ENCODE measurements at places on chromosomes 11 and 22.

DNA sequence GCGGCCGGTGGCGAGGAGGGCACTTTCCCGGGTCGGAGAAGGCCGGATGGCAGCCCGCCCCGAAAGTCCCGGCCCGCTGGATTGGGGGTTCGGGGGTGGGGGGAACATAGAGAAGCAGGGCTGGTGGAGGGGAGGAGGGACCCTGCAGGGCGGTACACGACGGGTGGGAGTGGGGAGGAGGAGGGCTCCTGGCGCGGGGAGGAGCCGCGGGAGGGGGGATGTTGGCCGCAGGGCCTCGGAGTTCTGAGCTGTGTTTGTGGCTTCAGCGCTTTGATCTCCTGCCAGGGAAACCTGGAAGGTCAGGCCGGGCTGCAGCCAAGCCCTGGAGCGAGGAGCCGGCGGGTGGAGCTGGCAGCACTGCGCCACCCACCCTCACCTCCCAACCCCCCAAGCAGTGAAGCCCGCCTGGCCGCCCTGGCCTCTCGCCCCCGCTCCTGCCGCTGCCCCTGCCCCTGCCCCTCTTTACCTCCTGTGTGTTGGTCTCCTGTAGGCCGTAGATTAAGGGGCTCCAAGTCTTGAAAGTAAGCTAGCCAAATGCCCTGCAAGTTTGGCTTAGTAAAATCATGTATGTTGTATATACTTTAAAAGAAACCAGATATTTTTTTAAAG, 30.9 kb downstream of the C22orf31 start:
- no peak for DNase-seq

GRCh38 chr11:103729617-103730016, 306.8 kb upstream of the DDI1 start:
- DNase-seq: no peak

- no peak for DNase-seq
Observed at GRCh38 chr11:134544095-134544815, 132.2 kb upstream of the B3GAT1 start.

- no peak for DNase-seq
Observed at GRCh38 chr22:37457093-37457893, 28.9 kb downstream of the MFNG start.

DNA sequence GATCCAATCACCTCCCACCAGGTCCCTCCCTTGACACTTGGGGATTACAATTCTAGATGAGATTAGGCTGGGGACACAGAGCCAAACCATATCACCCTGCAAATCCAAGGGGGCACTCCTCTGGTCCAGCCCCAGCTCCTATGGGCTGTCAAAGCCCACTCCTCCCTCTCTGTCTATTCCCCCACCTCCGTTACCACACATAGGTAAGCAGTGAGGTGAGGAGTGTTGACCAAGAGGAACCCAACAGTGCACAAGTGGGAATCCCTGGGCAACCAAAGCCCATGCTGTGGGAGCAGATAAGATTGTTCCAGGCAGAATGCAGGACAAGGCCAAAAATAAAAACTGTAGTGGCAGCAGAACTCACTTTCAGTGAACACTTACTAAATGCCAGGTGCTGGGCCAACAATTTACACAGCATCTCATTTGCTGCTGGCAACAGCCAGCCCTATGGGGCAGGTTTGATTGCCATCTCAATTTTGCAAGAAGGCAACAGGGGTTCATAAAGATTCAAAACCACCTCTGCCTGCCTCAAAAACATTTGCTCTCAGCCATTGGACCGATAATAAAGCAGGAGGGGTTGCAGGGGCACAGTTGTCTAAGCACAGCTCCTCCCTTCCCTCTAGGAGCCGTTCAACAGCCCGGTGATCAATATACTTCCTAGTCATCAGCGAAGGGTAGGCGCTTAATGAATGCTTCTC, 8.9 kb downstream of the SDF2L1 start:
- no peak for DNase-seq

DNA sequence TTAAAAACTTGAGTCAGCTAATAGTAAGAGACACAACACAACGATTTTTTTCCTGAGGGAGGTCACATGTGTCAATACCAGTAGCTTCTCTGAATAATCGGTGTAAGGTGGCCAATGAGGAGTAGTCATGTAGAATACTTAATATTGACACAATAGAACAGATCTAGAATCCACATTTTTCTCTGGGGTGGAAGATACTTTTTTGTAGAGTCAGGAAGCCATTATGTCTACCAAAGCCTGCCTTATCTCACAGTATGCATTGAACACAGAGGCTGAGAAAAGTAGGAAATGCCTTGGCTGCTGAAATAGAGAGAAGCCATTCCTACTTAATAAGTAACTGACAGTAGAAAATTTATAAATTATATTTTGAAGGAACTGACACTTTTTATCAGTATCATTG, 725.0 kb downstream of the METTL15 start:
- no peak for DNase-seq

- no peak for DNase-seq
Observed at GRCh38 chr11:114384487-114384886, 15.8 kb downstream of the C11orf71 start.

DNA sequence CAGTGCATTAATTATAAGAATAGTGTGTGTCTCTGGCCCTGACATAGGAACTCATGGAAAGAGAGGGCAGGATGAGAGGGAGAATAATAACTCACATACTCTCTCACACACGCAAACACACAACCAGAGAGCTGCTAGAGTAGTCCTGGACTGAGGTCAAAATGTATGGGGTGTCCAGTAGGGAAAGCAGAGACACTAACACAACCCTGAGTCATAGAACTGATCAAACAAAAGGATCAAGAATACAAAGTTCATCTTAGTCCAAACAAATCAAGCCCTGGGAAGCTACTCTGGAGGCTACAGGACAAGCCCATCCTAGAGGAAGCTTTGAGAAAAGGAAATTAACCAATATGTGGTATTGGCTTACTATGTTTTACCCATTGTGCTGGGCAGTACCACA, 178.5 kb upstream of the GUCY1A2 start:
- DNase-seq: no peak

GRCh38 chr22:28207281-28208030, 288.4 kb upstream of the PITPNB start:
- no peak for DNase-seq

DNA sequence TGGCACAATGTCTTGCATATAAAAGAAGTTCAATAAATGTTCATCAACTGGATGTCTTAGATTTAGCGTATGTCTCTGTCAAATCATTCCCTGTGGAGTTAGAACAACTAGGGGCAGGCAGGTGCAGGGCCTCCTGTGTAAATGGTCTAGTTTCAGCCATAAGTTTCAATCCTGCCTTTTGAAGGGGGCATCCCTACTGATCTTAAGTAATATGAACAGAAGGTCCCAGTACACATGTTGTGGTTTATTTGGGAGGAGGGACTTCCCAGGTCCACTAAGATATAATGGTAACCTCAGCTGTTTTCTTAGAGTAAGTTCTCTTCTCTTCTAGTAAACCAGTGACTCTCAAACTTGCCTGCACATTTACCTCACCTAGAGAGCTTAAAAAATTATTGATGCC, 19.8 kb downstream of the TTC12 start:
- DNase-seq: no peak

GRCh38 chr11:44008698-44009097, 39.1 kb upstream of the ACCSL start:
- DNase-seq: no peak

DNA sequence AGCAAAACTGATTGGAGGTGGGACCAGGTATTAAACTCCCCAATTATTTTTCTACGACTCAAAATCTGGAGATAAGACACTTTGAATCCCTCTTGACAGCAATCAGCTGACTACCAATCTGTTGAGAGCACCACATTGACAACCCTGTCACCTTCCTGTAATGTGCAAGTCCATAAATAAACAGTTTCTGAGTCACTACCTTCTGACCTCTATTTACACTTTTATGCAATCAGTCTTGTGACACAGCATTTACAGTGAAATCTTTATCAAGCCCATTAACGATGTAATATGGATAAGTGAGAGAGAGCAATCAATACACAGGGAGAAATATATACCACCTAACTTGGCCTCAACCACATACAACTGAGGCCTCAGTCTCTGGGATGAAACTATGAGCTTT, 283.7 kb upstream of the ANO5 start:
- no peak for DNase-seq

- peak; percentile 7 for DNase-seq
Observed at GRCh38 chr11:134050541-134051383, 18.1 kb upstream of the JAM3 start.

DNA sequence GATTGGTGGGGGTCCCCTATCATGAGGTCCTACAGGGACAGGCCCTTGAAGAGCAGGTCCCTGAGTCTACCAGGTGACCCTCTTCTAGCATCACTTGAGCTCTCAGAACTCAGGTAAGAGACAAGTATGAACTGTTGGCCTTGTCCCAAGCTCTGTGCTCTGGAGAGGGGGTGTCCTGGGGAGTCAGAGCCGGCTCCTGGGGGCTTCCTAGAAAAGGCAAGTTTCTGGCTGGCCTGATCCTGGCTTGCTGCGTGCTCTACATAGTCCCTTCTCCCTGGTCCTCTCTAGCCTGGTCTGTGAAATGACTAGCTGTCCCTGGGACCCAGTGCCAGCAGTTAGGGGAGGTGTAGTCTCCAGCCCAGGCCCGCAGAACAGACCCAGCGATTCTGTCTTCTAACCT, 11.4 kb downstream of the ATG16L2 start:
- no peak for DNase-seq

DNA sequence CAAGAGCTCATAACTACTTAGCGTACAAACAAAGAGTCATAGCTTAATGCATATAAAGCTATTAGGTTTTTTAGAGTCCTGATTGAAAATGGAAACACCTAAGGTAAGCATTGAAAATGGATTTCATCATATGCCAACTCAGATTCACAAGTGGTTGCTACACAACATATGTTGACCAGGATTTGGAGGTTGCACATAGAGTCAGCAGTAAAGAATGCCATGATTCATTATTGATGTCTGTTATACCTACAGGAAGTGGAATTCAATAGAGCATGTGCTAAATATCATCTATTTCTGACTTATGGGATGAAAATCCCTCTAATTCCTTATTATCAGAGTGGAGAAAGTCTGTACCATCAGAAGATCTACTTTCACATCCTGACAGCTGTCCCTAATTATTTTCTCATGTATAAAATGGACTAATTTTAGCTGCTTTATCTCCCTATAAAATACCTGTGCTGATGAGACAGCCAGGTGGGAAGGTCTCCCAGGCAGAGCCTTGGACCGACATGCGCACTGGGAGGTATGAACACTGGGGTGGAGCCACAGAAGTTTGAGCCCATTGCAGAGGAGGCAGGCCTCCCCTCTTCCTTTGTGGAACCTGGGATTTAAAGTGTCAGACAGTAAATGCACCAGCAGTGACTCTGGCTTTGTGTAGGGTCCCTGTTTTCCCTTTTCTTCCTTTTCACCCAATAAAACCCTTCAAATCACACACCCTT, 204.2 kb downstream of the AASDHPPT start:
- no peak for DNase-seq

DNA sequence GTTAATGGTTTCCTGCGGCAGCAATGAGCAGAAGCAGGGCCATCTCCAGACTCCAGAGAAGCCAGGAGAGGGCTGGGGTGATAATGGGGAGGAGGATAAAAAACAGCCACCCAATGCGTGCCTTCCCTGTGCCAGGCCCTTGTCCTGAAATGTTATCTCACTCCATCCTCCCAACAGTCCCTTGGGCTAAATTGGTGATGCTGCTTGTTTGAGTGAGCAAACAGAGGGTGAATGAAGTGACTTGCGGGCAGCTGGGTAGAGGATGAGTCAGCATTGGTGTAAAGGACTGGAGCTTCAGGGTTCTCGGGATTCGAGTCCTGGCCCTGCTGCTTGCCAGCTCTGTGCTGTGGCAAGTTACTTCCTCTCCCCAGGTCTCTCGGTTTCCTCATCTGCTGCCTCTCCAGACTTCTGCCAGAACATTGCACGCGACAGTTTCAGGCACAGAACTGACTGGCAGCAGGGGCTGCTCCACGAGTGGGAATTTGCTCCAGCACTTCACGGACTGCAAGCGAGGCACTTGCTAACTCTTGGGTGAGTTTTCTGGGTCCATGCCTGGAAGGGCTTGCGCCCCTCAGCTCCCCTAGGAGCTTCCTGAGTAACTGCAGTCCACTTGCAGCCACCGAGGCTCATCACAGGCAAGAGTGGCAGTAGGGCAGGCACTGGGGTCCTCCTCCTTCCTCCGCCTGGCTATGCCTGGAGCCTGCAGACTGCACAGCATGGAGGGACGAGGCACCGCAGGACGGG, at the start of gene P2RY6:
Gene P2RY6, plus strand, starts transcription at position 403 of the 744 bp plus-strand sequence. CDS start 24,181 bp downstream, outside the sequence.
- no peak for DNase-seq

GRCh38 chr11:113613619-113614018, 92.5 kb downstream of the TMPRSS5 start:
- no peak for DNase-seq

GRCh38 chr11:11135820-11136476, 217.1 kb downstream of the CSNK2A3 start:
- no peak for DNase-seq

DNA sequence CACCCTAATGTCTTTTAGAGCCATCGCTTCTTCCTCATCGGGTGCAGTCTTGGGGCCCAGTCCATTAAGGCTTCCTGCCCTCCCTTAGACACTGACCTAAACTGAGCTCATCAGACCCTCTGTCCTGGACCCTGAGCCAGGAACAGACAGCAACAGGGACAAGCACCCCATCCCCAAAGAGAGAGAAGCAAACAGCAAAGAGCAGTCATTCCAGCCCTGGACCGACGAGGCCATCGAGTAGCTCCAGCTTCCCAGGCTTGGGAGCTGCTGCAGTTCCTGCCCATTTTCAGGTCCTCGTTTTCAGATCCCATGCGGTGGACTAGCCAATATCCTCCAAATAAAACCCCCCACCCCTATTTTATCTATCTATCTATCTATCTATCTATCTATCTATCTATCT, 25.8 kb upstream of the CACNG2 start:
- DNase-seq: no peak

All from GOT3 (cell line).